ENCODE measurements at places on chromosomes 11 and 22.

DNA sequence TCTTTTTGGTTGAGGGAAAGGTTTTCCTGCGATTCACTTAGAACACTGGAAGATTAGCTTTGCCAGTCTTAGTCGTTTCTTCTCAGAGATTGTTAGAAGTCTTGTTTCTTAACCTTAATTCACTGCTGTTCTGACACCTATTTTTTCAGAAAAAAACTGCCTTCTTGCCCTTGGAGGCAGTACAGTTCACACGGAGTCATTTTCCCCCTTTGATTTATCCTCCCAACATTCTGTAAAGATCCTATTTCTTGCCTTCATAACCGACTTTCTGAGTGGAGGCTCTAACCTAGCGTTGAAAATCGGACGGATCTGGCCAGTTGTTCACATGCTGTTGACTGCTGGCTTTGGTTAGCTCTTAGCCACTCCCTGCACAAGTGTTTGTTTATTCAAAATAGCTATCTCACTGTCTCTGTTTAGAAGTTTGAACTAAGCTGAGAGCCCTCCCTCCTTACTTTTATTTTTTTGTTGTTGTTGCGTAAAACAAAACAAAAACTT lies 737 bp downstream of the BCL2L13 start:
- no peak for DNase-seq

- DNase-seq, result peak; percentile 64
Observed at GRCh38 chr22:49481659-49482399, 345.8 kb downstream of the BRD1 start.

- no peak for DNase-seq
Observed at GRCh38 chr11:101807531-101807930, 107.3 kb upstream of the CEP126 start.

GRCh38 chr22:30813936-30814335 lies 119.3 kb downstream of the OSBP2 start:
- no peak for DNase-seq

- DNase-seq, result no peak
Observed at GRCh38 chr11:134643115-134644012, 231.3 kb upstream of the B3GAT1 start.

- DNase-seq, result peak; percentile 13
Observed at GRCh38 chr11:113613619-113614018, 92.5 kb downstream of the TMPRSS5 start.

DNA sequence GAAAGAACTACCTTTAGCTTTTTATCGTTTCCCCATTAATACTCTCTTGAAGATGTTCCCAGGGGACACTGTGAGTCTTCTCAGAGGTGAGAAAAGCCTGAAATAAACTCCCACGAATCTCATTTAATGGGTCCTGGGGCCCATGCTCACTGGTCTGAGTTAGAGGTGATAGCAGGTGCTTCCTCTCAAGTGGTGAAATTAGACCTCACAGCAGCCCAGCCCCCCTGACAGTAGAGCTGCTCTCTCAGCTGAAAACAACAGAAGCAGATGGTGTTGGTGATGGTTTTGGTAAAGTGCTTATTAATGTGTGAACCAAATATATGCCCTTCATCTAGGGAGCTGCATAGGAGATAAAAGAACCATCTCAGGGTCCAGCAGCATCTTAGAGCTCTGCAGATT lies 76.8 kb upstream of the VPREB1 start:
- no peak for DNase-seq

DNA sequence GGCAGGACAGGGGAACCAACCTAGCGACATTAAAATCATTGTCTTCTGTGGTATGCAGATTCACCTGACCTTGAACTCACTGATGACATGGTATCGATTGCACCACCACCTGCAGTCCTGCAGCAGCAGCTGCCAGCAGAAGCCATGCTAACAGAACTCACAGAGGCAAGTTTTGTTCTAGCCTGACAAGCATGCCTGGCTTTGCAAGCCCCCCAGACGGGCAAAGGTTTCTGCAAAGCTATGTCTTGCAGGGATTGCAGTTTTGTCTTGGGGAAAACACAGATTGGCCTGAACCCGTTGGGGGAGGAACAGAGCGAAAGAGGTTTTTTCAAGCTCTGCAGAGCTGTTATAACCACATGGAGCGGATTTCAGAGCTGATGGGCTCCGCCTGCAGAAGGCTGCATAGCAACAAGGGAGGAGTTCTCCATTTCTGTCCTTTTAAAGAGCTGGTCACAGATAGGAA lies 221.0 kb downstream of the HIPK3 start:
- DNase-seq, result no peak

- DNase-seq, result no peak
Observed at GRCh38 chr22:50563413-50564160, 868 bp upstream of the SYCE3 start.

GRCh38 chr11:78023426-78023825 lies 350 bp upstream of the KCTD14 start:
- no peak for DNase-seq

DNA sequence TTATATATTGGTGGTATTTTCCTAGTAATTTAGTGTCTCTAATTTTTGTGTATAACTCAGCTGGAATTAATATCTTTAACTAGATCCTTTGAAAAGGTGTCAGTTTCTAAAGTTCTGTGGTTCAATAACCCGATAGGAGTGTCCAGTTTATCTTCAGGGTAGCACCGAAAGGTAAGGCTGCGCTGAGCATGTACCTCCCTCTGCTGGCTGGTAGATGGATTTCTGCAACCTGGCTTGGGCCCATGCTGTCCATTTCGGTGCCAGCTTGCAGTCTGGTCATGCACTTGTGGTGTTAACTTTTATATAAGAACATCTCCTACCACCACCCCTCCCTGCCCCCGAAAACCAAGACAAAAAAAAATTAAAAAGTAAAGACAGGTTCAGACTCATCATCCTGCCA lies 24.7 kb downstream of the EXT2 start:
- no peak for DNase-seq

- DNase-seq, result no peak
Observed at GRCh38 chr11:69466039-69466438, 15.4 kb upstream of the LINC01488 start.

DNA sequence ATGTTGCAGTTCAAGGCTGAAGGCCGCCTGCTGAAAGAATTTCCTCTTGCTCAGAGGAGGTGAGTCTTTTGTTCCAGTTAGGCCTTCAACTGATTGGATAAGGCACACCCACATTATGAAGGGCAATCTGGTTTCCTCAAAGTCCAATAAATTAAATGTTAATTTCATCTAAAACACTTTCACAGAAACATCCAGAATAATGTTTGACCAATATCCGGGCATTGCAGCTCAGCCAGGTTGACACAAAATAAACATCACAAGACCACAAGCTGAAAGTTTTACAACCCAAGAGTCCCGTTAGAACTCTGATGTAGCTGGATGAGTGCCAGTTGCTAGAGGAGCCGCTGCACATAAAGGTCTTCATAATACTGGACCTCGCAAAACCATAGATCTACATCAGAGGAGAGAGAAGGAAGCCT lies 64.9 kb upstream of the EED start:
- DNase-seq, result no peak

DNA sequence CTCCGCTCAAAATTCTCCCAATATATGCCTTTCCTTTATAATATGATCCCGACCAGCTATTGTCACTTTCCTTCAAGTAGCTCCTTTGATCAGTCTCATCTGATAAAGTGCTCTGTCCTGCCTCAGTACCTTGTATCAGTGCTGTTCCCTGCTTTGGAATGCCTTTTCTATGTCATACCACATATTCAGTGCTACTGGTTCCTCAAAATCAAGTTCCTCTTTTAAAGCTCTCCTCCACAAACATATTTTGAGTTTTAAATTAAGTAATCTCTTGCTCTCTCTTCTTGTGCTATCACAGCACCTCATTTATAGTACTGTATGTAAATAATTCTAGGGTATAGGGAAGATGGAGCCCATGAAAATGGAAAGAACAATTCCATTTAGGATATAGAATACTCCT lies 137.1 kb upstream of the CTSC start:
- peak; percentile 81 for DNase-seq

Measured in Kasumi-1 (cell line).